Myocyte (in vitro differentiated cells): ENCODE measurements at places on chromosomes 7 and 10. TPM values are rescaled to one million over a fixed set of nuclear protein-coding genes. Genes with fewer than 3 reads are reported as not detected.

- no peak for DNase-seq
Measured at GRCh38 chr10:86083664-86084175, 282.9 kb downstream of the GRID1 start.

DNA sequence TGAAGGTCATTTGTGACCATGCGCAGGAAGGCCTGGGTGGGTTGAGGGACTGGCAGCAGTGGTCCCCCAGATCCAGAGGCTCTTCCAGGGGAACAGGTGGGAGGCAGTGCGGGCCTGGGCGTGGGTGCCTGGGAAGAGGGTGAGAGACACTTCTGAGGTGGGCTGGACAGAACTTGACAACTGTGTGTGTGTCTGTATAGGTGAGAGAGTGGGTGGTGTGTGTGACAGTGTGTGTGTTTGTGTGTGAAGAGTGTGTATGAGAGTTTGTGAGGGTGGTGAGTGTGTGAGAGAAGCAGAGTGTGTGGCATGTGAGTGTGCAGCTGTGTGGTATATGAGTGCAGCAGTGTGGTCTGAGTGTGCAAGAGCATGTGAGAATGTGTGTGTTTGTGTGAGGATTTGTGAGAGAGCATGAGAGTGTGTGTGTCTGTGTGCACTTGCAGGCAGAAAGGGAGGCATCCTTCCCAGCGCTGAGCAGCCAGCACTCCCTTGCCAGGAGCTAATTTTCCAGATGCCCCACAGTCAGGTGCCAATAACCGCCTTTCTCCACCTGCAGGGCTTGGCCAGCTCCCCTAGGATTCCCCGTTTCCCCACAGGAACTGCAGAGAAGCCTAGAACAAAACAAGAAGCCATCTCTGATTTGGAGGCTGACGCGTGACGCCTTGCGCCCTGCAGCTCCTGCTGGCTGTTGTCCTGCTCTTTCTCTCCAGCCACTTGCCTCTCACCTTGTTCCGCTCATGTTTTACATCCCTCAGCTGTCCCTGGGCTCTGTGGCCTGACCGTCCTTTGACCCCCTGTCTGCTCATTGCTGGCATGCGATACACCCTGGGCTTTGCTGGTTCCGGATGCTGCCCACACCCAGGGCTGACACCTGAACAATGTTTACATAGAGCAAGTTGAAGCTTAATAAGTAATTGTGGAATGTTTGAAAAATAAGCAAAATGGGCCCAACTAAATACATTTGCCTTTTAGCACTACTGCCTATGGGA is 88.0 kb downstream of the TMEM178B start:
- no peak for DNase-seq

- peak; percentile 98 for DNase-seq
Measured at GRCh38 chr7:121530227-121531174, 134.4 kb upstream of the FAM3C start.

GRCh38 chr10:77463967-77464745 is 173.5 kb downstream of the KCNMA1 start:
- DNase-seq, result no peak

DNA sequence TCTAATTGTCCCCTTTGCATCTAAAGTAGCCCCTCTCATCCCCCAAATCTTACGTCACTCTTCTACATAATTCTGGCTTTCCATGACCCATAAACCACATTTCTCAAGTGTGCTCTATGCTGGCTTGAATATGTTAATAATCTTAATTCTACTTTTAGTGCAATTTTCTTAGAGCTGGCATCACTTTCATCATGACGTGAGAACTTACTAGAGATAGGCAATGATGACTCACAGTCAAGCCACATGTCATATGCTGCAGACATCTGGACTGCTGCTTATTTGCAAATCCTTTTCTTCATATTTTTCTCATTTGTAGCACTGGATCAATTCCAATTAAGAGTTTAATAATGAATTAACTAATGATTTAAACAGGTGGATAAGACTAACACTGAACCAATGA is 260.7 kb upstream of the PRKCQ start:
- DNase-seq, result peak; percentile 33

DNA sequence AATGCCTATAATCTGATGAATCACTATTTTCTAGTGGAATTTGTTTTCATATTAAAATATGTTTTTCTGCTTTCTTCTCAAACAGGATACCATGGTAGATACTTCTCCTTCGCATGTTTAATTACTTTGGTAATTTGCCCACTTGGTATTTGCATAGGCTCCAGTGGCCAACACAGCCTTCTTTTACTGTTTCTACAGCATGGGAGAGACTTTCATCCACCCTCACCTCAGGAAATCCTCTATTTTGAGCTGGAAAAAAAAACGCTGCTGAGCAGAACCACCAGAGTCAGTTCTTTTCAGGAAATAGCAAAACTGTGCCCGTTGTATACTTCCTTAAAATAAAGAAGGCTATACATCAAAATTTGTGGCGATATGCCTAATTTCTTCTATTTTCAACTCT is 213.3 kb downstream of the MDFIC start:
- no peak for DNase-seq

GRCh38 chr7:123680580-123680979 is 24.9 kb downstream of the LMOD2 start:
- no peak for DNase-seq

DNA sequence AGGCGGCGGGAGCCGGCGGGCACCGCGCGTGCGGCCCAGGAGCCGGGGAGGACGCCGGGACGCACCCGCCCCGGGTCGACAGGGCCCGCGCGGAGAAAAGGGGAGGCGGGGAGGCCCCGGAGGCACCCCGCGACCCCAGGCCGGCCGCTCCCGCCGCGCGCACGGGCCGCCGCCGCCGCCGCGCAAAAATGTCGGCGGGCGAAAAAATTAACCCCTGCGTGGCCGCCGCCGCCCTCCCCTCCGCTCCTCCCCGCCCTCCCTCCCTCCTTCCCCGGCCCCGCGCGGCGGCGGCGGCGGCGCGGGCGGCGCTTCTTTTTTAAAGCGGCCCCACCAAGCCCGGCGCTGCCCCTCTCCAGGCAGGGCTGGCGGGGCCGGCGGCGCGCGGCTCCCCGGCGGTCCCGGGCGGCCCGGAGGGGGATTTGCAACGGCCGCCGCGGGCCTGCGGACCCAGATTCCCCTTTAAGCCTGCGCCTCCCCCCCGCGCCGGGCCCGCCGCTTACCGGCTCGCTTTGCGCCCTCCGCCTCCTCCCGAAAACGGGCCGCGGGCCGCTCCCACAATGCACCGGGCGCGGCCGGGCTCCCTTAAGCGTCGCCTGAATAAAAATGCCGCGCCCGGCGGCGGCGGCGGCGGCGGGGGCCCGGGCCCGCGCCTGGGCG is 465 bp downstream of the SEPHS1 start:
- DNase-seq, result peak; percentile 85

- peak; percentile 9 for DNase-seq
Measured at GRCh38 chr10:132142396-132143161, 44.2 kb upstream of the DPYSL4 start.

GRCh38 chr10:119806334-119807130 is 66.1 kb downstream of the MCMBP start:
- DNase-seq, result no peak

DNA sequence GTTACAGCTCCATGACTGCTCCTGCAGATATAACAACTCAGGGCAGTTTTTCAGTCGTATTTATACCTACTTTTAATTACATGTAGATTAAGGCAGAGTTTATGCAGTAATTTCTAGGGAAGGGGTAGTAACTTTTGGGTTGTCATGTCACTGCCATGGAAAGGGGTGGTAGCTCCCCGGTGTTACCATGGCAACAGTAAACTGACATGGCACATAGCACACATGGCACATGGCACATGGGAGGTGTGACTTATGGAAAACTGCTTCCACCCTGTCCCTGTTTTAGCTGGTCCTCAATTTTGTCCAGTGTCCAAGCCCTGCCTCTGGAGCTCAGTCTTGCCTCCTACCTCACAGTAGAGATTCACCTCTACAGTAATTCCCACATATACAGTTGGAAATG is 3.9 kb upstream of the TOMM7 start:
- no peak for DNase-seq

- peak; percentile 13 for DNase-seq
Measured at GRCh38 chr10:1420661-1421362, 316.5 kb downstream of the ADARB2 start.

DNA sequence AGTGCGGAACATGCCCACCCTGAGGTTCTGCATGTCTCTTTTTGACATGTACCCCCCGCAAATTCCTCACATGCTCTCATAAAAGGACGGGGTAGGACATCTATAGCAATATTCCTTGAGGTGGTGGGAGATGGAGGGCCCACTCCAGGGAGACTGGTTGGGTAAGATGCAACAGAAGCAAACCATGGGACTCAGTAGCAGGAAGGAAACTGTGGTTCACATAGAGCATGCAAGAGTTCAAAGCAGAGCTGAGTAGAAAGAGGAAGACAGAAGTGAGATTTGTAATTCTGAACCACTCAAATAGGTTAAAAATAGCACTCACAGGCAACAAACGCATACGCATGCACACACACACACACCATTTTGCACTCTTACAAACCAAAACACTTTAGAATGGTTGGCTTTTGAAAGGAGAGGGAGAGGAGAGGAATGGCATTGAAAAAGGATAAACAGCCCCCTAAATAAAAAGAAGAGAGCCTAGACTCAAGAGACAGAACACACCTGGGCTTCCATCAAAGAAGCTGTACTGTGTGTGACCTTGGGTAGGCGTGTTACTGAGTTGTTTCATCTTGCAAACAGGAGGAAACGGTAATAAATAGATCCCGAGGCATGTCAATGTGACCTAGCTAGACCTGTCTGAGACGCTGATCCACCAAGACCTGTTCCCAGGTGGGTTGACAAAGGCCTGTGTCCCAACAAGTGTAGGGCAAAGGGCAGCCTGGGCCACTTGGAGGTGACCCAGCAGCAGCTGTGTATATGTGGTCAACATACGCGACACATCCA is 77.6 kb upstream of the LRRC4 start:
- no peak for DNase-seq

- peak; percentile 80 for DNase-seq
Measured at GRCh38 chr10:129788215-129788614, 175.9 kb downstream of the EBF3 start.

DNA sequence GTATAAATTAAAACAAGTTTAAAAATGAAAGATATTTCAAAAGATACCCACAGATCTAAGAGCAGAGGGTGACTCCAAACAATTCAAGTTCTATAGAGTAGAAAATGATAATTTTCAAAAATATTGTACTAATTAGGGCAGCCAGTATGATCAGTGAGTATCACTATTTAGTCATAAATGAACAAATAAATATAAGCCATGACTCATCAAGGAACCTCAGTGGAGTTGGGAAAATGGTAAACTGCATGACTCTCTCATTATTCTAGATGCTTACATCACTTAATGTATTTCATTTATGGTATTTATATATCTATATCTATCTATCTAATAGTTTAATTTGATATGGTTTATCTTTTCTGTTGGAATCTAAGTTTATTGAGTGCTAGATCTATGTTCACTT is 94.3 kb downstream of the THSD7A start:
- DNase-seq, result no peak

DNA sequence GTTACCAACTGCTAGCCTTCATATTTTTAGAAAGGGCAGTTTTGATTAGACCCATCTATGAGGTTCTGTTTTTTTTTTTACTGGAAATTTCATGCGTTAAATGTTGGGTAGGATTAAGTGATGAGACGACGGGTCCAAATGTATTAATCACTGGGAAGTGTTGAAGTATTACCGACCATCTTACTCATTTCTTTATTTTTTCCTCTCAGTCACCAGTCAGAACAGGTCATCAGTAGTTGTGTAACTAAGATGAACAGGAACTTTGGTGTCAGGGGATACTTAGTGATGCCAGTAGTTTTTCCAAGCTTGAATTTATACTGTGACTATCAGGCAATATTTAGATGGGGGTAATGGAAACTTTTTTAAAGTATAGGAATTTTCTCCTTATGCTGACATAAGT is 14.2 kb downstream of the TFAM start:
- DNase-seq, result no peak

- DNase-seq, result no peak
Measured at GRCh38 chr10:113435881-113436280, 117.0 kb upstream of the HABP2 start.

DNA sequence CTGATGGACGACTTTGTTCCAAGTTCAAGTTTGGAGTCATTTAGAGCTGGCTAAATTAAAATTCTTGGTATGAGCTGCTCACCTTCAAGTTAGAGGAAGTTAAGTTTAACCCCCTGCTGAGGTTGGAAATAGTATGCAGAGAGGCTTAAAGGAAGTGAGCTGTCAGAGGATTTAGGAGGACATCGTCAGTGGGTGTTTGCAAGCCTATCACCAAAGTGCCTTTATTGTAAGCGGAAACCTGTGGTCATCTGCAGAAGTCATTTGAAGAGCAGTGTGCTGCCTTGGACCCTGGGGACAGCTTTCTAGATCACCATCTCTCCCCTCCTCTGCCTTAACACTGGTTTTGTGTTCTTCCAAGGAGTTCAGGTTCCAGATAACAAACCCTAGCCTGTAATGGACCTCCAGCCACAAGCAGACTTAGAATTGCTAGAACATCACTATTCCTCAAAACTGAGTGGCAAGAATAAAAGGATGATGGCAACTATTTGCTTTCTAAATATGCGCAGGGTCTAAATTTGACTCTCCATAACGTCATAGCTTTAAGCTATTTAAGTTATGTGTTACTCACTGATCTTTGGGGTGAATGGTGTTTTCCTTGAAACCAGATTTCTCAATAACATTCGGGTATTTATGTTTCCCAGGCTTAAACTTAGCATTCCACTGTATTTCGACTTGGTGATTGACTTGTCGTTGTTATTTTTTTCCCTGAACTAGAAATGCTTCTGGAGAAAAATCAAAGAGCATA is 93.4 kb downstream of the SLC39A12 start:
- no peak for DNase-seq

- peak; percentile 84 for DNase-seq
Measured at GRCh38 chr10:71150796-71151195, 61.6 kb upstream of the UNC5B start.

DNA sequence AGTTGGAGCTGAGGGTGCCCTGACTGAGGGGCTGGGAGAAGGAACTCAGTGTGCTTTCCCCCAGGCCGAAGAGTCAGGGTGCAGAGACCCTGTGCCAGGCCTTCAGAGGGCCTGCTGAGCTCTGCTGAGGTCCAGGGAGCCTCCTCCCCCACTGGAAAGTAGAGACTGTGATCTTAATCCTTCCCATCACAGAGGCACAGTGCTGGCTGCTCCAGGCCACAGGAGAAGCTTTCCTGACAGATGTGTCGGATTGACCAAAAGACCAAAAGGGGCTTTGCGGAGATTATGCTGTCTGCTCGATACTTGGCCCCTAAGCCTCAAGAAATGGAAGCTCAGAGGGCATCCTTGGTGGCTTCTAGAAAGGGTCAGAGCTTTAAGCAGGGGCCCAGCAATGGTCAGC is 32.9 kb upstream of the BTRC start:
- DNase-seq, result no peak

The AKR1C8 gene
- total RNA-seq, result not detected in 2 replicates

The TRIM73 gene
- 0.86 and 0.94 TPM in 2 replicates for total RNA-seq

The FAM171A1 gene
- total RNA-seq, result 14.0 and 15.0 TPM in 2 replicates

The SPDYE5 gene
- total RNA-seq, result not detected in 2 replicates

The ATG9B gene
- total RNA-seq, result 0.11 and 0.21 TPM in 2 replicates

The PON3 gene
- total RNA-seq, result not detected in 2 replicates

The TACC2 gene
- total RNA-seq, result 25.1 and 34.1 TPM in 2 replicates

The TMEM196 gene
- not detected in 2 replicates for total RNA-seq

The DHTKD1 gene
- total RNA-seq, result 15.0 and 20.5 TPM in 2 replicates

The GTF2IRD1 gene
- 21.0 and 29.2 TPM in 2 replicates for total RNA-seq

The WASHC2A gene
- 35.2 and 42.1 TPM in 2 replicates for total RNA-seq

The ATP6V1F gene
- total RNA-seq, result 172 and 222 TPM in 2 replicates

The R3HCC1L gene
- 10.8 and 12.2 TPM in 2 replicates for total RNA-seq
